Pulmonary artery endothelial cell (primary cell): ENCODE measurements at places on chromosomes 7 and 10. TPM values are rescaled to one million over a fixed set of nuclear protein-coding genes. Genes with fewer than 3 reads are reported as not detected.

DNAJC12 gene
- 0.13 and 0.39 TPM in 2 replicates for total RNA-seq

ENTPD1 gene
- 5.7 and 6.4 TPM in 2 replicates for total RNA-seq

ADRA2A gene
- 0.13 and 0.49 TPM in 2 replicates for total RNA-seq

TAF5 gene
- 4.7 and 10.5 TPM in 2 replicates for total RNA-seq

ASZ1 gene
- total RNA-seq: not detected in 2 replicates
